Activated T-helper 9 cell treated with anti-CD3 and anti-CD28 coated beads, Interleukin-2, amount 50 U/mL, for 16 hours (primary cell): ENCODE measurements at places on chromosomes 4 and X.

GRCh38 chr4:87749883-87750282, 49.5 kb upstream of the IBSP start:
- DNase-seq: no peak

- no peak for DNase-seq
Observed at GRCh38 chrX:135484641-135485289, 35.7 kb upstream of the INTS6L start.

DNA sequence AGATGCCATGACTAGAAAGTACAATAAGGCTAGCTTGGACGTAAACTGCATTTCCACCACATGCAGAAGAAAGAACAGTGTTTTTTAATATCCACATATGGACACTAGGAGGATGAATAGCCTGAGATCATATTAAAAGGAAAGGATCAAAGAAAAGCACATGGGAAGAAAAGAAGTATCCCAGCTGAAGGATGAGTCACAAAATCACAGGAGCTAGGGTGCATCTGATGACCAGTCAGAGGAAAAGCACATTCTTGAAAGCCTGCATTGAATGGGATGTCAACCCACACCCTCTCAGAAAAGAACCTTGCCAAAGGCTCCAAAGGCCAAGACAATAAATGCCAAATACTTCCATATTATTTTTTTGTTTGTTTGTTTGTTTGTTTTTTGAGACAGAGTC, 56.8 kb upstream of the PRDX4 start:
- no peak for DNase-seq

- no peak for DNase-seq
Observed at GRCh38 chr4:161892951-161893350, 270.8 kb downstream of the FSTL5 start.

GRCh38 chr4:135948797-135949196, 1583.5 kb downstream of the PCDH18 start:
- DNase-seq: no peak

GRCh38 chr4:42819863-42820514, 72.5 kb upstream of the GRXCR1 start:
- DNase-seq: no peak

GRCh38 chr4:108889696-108890483, 127.0 kb upstream of the ETNPPL start:
- DNase-seq: no peak

- DNase-seq: no peak
Observed at GRCh38 chr4:12692815-12693214, 791.3 kb downstream of the RAB28 start.

- DNase-seq: no peak
Observed at GRCh38 chr4:30973993-30974392, 253.8 kb downstream of the PCDH7 start.
